ENCODE measurements at places on chromosomes 5 and 9.
A peak's percentile ranks its signal among the peaks of the same experiment; 100 is the strongest.

GRCh38 chr5:136206361-136206760 lies 13.4 kb upstream of the SMIM32 start:
- DNase-seq, result no peak

DNA sequence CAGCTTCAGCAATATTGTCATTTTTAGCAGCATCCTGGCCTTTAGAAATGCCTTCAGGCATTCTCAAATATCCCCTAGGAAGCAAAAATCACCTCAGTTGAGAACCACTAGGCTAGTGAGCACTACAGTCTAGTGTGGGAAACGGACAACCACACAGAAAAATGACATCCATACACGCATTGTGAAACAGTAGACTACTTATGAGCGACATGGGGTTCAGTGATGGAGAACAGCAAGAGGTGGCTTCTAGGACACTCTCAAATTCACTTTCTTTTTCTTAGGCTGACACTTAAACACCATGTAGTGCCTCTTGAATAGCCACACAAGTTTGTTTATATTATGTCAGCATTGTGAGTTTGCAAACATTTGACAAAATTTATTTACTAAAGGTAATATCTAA lies 203.0 kb downstream of the KDM4C start:
- no peak for DNase-seq

DNA sequence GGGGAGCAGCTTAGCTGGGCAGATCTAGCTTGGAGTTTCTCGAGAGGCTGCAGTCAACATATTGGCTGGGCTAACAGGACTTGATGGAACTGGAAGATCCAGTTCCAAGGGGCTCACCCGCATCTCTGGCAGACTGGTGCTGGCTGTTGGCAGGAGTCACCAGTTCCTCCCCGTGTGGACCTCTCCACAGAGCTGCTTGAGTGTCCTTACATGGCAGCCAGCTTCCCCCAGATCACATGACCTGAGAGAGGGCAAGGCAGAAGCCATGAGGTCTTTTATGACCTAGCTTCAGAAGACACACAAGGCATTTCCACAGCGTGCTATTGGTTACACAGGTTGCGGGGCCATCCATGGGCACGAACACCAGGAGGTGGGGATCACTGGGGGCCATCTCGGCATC lies 26.4 kb upstream of the RXRA start:
- no peak for DNase-seq

DNA sequence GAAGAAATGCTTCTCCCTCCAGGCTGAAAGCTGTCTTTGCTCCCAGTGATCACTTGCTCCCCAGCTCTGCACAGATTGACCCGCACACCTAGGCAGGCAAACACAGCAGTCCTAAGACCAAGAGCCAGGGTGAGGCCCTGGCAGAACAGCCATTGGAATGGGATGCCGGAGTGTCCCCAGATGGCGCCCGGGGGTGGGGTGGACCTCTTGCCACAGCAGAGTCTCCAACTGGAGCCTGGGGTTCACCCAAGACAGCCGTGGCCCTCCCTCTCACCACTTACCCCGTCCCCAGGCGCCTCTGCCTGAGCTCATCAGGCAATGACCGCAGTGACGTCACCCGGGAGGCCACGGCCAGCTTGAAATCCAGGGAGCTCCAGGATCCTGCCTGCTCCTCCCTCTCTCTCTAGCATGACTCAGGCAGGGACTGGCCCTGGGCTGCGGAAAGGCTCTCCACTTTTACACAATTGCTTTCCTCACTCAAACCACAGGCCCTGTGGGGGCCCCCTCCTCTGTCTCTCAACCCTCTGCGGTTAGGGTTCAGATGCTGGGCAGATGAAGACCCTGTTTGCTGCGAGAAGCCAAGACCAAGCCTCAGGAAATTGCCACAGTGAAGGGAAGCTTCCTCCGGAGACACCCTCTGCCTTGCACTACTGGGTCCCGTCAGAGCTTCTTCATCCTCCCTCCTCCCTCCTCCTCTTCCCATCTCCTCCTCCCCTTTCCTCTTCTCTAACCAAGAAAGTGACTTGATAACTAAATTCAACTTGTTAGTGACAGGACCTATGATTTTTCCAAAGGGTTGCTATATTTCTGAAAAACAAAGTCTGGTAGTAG lies 24.3 kb upstream of the PTGES start:
- DNase-seq, result peak; percentile 100

DNA sequence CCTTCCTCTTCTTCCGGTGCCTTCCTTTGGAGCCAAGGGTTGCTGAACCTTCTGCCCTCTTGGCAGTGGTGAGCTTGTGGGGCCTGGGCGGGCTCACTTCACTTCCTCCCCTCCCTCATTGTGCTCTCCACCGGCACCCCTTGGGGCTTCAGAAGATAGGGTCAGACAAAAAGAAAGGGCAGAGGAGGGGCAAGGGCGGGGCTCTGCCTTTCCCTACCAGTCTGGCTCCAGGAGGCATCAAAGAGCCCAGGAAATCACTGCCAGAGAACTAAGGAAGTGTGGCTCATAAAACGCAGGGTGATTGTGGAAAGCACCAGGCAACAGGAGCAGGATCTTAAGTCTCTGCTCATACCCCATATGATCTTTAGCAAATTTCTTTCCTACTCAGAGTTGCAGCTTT lies 34.8 kb downstream of the ACOT12 start:
- DNase-seq, result no peak

GRCh38 chr5:176412517-176413254 lies 3.7 kb downstream of the CLTB start:
- no peak for DNase-seq

- DNase-seq, result no peak
These were observed 24.8 kb upstream of the ERAP2 start for GRCh38 chr5:96851312-96852062.

GRCh38 chr9:125835655-125836054 lies 88.5 kb downstream of the PBX3 start:
- no peak for DNase-seq

GRCh38 chr5:133200256-133200655 lies 148.4 kb downstream of the HSPA4 start:
- DNase-seq, result no peak

DNA sequence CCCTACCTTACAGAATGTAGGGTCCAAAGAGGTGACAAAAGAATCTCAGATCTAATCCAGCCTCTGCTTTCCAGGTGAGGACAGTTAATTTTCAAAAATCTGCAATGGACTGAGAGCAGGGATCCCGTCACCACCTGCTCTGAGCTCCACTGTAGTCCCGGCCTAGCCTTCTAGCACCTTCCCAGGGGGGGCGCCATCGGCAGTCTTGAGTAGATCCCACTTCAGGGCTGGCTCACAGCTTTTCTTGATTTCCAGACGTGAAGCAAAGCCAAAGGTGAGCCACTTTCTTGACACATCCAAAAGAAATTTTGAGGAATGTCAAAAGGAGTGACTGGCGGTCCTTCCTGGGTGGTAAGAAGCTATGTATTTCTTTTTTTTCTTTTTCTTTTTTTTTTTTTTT lies 114.1 kb downstream of the SYK start:
- DNase-seq, result peak; percentile 36

DNA sequence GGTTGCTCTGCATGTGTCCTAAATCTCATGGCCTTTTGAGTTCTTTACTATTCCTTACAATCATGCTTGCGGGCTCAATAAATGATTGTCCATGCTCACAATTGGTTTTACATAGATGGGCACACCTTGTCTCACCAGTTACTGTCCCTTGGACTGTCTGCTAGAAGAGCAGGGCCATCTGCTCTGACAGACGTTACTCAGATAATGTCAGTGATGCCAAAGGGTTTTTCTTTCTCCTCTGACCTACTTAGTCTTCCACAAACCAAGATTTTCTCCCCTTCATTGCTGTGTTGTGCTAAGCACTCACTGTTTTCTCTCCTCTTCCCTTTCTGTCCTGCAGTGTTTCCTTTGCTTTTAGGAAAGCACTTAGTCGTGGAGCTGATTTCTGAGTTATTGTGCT lies 562.3 kb downstream of the KIF4B start:
- DNase-seq, result no peak

- DNase-seq, result no peak
These were observed 523.0 kb downstream of the CSNK1G3 start for GRCh38 chr5:124034963-124035362.

DNA sequence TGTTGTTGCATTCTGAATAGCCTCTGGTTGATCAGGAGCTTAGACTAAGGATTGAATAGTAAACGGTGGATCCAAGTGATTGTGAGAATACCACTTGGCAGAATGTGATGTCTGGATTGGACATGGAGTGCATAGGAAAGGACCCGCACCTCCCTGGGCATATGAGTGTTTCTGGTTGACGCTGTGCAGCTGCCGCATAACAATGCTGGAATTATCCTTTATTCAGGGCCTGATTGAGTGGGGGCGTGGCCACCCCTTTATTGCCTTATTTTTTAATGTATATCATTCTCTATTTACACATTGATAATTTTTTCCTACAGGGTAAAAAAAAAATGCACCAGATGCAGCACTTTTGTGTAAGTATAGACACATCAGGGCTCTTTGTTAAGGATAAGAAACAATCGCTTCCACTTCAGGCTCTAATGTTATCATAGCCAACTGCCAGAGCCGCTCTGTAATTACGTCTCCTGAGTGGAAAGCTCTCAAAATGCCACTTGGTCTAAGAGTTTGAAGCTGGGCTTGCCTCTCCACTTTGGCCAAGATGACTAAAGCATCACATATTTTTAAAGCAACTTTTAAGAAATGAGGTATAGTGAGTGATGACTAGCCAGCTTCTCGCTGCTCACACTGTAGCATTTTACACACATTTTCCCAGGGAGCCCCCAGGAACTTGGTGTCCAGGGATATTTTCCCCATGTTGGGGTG lies 5.7 kb downstream of the FGD3 start:
- DNase-seq, result no peak

DNA sequence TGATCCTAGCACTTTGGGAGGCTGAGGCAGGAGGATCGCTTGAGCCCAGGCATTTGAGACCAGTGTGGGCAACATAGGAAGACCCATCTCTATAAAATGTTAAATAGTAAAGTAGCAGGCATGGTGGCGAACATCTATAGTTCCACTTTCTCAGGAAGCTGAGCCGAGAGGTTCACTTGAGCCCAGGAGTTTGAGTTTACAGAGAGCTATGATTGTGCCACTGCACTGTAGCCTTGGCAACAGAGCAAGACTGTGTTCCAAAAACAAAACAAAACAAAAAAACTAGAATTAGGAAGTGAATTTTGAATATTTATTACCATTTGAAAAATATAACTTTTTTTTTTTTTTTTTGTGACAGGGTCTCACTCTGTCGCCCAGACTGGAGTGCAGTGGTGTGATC lies 26.8 kb upstream of the PAX5 start:
- DNase-seq, result no peak

- DNase-seq, result no peak
These were observed 245.5 kb upstream of the RPS23 start for GRCh38 chr5:82523633-82524032.

- no peak for DNase-seq
These were observed 15.4 kb upstream of the IARS1 start for GRCh38 chr9:92308893-92309292.

DNA sequence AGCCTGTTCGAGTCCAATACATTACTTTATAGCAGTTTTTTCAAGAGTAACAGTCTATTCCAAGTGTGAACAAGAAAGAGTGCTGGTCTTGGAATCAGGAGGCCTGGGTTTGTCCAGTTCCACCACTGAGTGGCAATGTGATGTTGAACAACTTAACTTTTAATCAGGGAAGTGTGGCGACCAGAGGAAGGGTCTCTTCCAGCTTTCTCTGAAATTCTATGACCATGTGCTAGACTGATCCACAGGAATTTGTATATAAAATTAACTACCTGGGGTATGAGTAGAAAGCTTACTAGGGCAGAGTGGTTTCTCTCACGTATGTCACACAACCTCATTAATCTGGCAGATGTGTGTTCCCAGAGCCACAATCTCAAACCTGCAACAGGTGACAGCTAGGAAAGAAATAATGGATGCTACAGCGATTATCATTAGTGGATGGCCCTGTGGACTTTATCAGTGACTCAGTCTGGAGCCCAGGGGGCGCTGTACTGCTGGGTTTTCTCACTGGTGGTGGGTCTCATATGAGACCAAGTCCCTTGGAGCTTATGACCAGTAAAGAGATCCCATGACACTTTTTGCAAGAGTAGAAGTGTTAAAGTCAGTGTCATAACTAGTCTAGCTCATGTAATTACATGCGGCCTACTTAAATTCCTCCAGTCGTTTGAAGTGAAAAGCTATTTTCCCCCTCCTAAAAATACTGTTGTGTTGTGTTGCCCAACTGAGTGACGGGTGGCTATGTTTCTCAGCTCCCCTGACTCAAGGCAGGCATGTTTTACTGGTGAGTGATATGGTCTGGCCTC lies 116.5 kb downstream of the GDNF start:
- DNase-seq, result no peak

GRCh38 chr5:129359450-129359849 lies 100.6 kb upstream of the ADAMTS19 start:
- DNase-seq, result no peak

DNA sequence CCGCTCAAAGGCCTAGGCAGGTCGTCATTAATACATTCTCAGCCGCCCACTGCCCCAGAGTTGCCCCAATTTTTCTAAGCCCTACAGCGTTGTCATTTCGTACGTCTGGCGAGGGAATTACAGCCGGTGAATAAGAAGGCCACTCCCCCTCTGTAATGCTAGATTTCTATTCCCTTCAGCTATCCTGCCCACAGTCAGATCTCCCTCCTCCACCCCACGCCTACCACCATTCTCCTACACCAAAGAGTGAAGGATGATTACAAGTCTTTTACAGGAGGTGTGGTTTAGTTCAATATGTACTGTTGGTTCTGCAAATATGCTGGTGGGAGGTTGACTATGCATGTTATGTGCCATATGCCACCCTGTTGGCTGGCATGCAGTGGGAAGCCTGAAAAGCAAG lies 83.7 kb upstream of the SMIM15 start:
- DNase-seq, result no peak

DNA sequence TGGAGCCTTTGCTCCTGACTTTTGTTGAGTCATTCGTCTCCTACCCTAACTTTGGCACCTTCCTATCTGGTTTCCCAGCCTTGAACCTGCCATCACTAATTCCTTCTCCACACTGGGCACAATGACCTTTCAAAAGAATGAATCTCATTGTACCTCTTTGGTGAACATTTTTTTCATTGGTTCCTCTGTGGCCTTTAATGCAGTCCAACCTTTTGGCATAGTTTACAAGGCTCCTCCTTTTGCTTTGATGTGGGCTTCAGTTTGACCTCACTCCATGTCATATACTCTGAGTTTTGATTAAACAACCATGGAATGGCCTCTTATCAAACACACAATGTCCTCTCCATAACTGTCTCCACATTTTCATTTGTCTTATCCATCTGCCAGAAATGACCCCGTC lies 14.5 kb upstream of the ROPN1L start:
- DNase-seq, result no peak

GRCh38 chr9:86549920-86550319 lies 195.7 kb upstream of the TUT7 start:
- no peak for DNase-seq

DNA sequence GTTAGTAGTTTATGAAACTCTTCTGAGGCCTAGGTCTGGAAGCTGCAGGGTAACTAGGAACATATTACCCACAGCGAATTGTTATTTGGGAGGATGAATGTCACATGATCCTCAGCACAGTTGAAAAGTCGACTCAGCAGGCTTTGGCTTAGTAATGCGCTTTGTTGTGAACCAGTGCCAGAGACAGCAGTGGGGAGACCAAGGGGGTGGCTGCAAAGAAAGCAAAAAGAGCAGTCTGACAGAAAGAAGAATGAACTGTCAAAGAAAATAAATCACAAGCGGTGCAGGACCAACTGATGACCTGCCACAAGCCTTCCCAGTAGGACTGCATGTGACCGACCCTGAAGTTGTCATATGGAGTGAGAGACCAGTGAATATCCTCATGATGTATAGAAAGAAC lies 170.0 kb downstream of the CCDC171 start:
- DNase-seq, result no peak

Measured in mesenchymal stem cell (in vitro differentiated cells and primary cell).